Kasumi-1 (cell line): ENCODE measurements at places on chromosomes 16 and 17.

DNA sequence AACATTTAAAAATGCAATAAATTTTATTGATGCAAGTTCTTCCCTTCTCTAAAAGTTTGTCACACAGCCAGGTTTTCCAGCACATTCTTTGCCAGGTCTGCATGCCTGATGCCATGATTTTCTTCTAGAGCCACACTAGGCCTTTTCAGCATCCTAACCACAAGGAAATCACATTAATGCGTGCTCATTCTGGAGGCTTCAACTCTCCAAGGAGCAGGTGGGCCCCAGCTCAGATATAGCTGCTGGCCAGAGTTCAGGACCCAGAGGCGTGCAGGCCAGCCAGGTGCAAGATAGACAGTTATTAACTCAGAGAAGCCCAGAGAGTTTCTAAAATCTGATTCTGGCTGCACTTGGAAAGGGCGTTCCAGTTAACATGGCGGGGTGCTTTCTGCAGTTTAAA, 124.5 kb upstream of the MAF start:
- DNase-seq = no peak

GRCh38 chr17:19262650-19263631, 25.8 kb downstream of the EPN2 start:
- no peak for DNase-seq

DNA sequence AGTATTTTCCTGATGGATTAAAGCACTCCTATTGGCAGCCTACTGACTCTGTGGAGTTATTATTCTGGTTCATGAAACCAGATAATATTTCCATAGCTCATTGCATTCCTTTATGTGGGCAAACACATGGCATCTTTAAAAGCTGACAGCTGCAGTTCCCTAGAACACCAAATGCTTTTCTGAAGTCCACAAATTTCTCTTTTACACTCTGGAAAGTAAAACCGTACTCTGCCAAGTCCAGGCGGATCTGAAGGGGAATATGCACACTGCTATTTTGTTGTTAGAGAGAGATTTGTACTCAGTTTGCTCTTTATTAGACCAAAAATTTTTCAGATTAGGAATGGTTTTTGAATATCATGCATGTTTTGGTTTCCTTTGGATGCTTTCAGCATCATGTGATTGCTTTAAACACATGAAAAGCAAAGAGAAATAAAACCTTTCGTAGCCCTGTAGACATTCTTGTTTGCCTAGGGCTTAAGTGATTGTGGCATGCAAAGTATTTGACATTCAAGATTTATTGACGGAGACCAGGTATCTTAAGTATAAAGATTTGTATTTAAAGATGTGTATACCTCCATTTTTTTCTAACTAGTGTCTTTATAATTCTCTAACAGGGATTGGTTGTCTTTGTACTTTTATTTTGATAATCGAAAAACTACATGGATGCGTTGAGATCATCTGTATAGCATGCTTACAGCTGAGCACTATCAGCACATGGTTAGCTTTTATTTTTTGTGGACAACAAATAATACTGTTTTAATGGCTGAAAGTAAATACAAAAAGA, 19.5 kb downstream of the SEC14L1 start:
- DNase-seq = no peak

- DNase-seq = no peak
These were observed 62.0 kb upstream of the TMEM132E start for GRCh38 chr17:34517406-34517805.

DNA sequence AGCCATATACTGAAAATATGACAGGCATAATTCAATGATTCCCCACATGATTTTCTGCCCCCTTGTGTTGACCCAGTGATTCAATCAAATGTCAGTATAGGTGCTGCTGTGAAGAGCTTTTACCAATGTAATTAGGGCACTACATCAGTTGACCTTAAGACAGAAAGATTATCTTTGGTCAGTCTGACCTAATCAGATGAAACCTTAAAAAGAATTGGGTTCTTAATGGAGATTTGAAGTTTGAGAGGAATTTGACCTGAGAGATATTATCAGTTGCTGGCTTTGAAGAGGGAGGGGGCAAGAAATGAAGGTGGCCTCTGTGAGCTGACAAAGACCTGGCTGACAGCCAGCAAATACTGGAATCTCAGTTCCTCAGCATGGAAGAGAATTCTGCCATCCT, 358.7 kb upstream of the CA10 start:
- DNase-seq = no peak

GRCh38 chr17:52148969-52149351, 9.6 kb downstream of the CA10 start:
- no peak for DNase-seq

DNA sequence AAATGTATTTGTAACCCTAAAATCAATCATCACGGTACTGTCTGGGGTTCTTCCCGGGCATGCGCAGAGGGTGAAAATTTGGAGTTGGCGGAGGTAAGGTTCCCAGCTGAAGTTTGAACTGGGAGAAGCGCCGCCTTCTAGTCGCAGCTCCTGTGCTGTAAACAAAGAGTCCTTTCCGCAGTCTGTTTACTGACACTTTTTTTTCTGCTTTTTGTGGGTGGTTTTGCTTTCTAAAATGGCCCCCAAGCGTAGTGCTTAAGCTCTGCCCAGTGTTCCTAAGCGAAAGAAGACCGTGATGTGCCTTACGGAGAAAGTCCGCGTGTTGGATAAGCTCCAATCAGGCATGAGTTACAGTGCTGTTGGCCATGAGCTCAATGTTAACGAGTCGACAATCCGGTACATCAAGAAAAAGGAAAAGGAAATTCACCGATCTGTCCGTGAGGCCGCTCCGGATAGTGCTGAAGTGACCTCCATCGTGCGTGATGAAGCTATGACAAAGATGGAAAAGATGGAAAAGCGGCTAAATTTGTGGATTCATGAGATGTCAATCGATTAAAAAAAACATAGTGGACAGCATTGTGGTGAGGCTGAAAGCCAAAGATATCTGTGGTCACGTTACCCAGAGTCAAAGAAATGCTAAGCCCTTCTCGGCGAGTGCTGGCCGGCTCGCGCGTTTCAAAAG, 570 bp upstream of the CFDP1 start:
- DNase-seq = peak; percentile 92

DNA sequence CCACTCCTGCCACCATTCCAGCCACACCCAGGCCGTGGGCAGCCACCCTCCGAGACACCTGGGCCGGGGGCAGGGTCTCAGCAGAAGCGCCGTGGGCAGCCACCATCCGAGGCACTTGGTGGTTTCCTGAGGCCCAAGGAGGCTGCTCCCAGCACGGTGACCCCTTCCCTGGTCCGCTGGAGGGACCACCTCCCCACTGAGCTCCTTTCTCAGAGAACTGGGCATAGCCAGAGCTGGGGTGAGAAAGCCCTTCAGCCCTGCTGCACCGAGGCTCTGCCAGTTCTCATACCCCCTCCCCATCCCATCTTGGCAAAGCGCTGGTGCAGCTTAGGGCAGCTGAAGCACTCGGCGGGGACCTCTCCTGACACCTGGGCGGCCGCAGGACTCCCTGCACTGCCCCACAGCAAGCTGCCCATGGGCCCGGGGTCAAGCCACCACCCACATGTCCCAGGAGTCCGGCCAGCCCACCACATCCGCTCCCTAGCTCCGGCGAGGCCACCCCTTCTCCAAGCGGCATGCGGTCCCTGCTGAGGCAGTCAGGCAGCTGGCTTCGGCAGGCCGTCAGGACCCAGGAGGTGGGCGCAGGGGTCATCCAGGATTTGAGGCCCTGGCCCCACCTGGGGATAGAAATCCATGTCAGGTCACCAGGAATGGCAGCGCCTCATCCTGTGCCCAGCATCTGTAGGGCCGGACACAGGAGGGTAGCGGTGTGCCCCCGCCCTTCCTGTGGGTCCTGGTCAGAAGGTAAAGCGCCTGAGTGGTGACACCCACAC, 1.3 kb upstream of the CYBA start:
- DNase-seq = no peak

- DNase-seq = no peak
These were observed 5.4 kb downstream of the RECQL5 start for GRCh38 chr17:75661531-75661930.

GRCh38 chr16:3997231-3997841, 116.8 kb upstream of the CREBBP start:
- no peak for DNase-seq

DNA sequence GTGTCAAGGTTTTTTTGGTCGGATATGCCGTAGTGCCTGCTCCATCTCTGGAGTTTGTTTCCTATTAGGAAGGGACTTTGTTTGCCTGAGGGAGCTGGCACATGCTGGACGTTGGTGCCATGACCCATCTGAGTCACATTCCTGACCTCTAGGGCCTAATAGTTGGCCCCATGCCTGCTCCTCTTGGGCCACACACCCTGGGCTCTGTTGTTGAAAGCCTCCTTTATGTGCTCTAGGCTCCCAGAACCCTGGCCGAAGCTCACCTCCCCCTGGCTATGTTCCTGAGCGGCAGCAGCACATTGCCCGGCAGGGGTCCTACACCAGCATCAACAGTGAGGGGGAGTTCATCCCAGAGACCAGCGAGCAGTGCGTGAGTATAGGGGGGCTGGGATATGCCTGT, 18.4 kb downstream of the LIMD2 start:
- no peak for DNase-seq

DNA sequence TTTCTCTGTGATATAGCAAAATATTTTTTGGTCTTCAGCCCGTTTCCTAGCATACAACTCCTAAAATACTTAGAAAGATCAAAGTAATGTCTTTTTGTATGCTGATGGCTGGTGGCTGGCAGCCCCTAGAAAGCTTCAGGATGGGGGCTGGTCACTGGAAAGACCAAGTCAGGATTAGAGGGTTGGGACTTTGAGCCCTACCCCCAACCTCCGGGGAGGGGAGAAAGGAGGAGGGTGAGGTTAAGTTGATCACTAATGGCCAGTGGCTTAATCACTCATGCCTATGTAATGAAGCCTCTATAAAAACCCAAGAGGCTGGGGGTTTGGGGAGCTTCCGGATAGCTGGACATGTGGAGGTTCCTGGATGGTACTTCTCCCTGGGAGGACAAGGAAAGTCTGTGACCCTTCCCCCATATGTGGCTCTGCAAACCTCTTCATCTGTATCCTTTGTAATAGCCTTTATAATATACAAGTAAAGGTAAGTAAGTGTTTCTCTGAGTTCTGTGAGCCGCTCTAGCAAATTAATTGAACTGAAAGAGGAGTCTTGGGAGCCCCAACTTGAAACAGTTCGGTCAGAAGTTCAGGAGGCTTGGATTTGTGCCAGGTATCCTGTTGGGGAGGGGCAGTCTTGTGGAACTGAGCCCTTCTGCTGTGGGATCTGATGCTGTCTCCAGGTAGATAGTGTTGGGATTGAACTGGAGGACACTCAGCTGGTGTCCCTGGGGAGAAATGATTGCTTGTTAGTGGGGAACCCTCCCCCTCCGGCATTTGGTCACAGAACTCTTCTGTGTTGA, 3.5 kb downstream of the SLC7A6 start:
- DNase-seq = no peak

GRCh38 chr16:84527532-84528269, 23.2 kb upstream of the MEAK7 start:
- no peak for DNase-seq

GRCh38 chr16:31861455-31861854, 12.2 kb upstream of the ZNF267 start:
- DNase-seq = no peak

DNA sequence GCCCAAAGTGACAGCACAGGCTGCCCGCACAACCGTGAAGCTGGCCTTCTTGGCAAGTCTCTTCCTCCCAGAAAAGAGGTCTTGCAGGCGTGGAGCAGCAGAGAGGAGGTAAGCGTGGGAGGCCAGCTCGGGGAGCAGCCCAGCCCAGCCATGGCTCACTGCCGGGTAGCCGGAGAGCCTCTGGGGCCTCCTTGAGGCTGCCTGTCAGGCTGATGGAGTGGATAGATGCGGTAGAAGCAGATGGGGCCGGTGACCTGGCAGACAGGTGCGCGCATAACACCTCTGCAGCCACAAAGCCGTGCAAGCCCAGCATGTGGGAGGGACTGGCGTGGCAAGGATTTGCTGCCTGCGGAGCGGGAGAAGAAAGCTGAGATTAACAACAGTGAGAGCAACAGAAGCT, 17.1 kb upstream of the DOK4 start:
- DNase-seq = no peak

DNA sequence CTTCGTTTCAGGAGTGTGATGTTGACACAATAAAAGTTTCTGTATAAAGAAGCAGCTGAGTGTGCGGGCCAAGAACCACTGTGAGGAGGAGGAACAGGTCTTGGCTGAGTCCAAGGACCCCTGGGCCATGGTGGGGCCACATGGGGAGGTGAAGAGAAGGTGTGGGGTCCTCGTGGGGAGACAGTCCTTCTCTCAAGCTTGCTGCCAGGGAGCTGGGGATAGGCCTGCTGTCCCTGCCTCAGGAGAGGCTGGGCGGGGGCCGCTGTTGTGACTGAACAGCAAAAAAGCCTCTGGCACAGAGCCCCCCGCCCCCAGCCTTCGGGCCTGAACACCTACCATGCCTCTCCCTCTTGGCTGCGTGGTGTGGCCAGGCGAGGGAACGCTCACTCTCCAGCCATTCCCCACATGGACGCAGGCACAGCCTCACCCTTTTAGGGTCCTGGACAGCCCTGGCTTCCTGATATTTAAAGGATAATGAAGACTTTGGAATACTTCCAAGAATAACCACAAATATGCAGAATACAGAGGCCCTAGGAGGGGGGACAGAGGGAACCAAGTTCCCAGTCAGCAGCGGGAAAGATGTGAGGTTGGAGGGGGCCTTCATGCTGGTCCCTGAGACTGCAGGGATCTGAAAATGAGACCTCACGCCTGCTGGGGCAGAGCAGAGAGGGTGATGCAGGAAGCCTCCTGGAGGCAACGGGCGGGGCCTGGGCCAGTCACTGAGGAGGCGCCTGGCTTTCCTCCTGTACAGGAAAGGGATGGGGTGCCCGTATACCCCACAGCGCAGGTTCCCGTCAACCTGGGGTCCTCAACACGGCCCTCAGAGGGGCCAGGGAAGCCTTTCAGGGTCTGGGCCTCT, 100.0 kb upstream of the CREBBP start:
- no peak for DNase-seq

GRCh38 chr16:46688101-46688653, 801 bp downstream of the VPS35 start:
- peak; percentile 83 for DNase-seq

GRCh38 chr16:11029948-11030347, 85.6 kb downstream of the CLEC16A start:
- no peak for DNase-seq

DNA sequence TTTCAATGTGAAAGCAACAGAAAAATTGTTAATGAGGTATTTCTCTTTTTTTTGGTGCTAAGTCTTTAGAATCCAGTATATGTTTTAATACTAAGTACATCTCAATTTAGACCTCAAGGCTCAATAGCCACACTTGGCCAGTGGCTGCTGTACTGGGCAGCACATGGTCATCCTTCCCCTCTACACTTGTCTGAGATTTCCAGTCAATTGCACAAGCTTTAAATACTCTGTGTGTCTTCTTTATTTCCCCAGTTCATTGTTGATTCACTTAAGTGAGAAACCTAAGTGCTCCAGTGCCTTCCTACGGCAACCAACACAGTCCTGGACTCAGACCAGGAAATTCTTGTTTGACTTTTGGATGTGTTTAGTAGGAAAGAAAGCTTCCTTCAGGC, 62.2 kb downstream of the TNRC6C start:
- no peak for DNase-seq

DNA sequence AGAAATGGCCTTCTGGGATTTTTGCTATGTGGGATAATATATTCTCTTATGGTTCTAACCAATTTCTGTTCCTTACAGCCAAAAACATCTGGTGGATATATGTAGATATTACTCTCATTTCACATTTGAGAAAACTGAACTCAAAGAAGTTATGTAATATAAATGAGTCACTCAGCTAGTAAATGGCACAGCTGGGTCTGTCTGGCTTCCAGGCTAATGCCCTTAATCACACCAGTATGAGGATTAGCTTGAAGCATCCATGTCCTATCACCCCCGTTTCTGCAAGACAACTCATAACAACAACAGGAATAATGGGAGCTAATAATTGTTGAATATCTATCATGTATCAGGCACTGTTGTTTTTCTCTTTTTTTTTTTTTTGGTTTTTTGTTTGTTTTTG, 34.4 kb upstream of the USP7 start:
- no peak for DNase-seq
